ENCODE measurements at places on chromosomes 4 and X. TPM values are rescaled to one million over a fixed set of nuclear protein-coding genes. Genes with fewer than 3 reads are reported as not detected.

Gene MAGEB2
- total RNA-seq: not detected

Gene PRPS2
- total RNA-seq: 28.3 TPM

Gene KLHL13
- 0.88 TPM for total RNA-seq

Gene PNMA5
- not detected for total RNA-seq

Gene GLRA3
- total RNA-seq: not detected

Gene GJB1
- not detected for total RNA-seq

Gene CDKL2
- total RNA-seq: not detected

Gene NLRP2B
- total RNA-seq: not detected

Gene STARD8
- total RNA-seq: 0.98 TPM

Gene MAGEA9B
- not detected for total RNA-seq

Gene ADH1C
- total RNA-seq: 3.7 TPM

Gene MAPK10
- 43.7 TPM for total RNA-seq
